ENCODE measurements at places on chromosomes 6 and 20. TPM values are rescaled to one million over a fixed set of nuclear protein-coding genes. Genes with fewer than 3 reads are reported as not detected.

- no peak for DNase-seq
- no peak overlapping the region for H3K4me3 ChIP-seq
- no peak overlapping the region for H3K27ac ChIP-seq
- H3K36me3 ChIP-seq: no peaks in the 10 kb centered on the region
These were observed 236.8 kb upstream of the FKBP1C start for GRCh38 chr6:62974452-62974851.

GRCh38 chr6:27966044-27966443 lies 9.0 kb downstream of the OR2B6 start:
- H3K4me3 ChIP-seq: no peak overlapping the region
- H3K27me3 ChIP-seq: no peaks in the 10 kb centered on the region
- H3K36me3 ChIP-seq: no peaks in the 10 kb centered on the region
- H3K27ac ChIP-seq: no peak overlapping the region
- no peaks in the 10 kb centered on the region for H3K4me1 ChIP-seq

- H3K4me1 ChIP-seq: no peaks in the 10 kb centered on the region
- no peaks in the 10 kb centered on the region for H3K27me3 ChIP-seq
- H3K4me3 ChIP-seq: no peak overlapping the region
- H3K36me3 ChIP-seq: no peaks in the 10 kb centered on the region
- H3K27ac ChIP-seq: no peak overlapping the region
These were observed 20.0 kb downstream of the SPAG4 start for GRCh38 chr20:35635652-35636051.

- no peak overlapping the region for H3K27ac ChIP-seq
- H3K27me3 ChIP-seq: no peaks in the 10 kb centered on the region
- no peaks in the 10 kb centered on the region for H3K36me3 ChIP-seq
- H3K4me3 ChIP-seq: no peak overlapping the region
These were observed 33.9 kb upstream of the RNGTT start for GRCh38 chr6:88997327-88997726.

DNA sequence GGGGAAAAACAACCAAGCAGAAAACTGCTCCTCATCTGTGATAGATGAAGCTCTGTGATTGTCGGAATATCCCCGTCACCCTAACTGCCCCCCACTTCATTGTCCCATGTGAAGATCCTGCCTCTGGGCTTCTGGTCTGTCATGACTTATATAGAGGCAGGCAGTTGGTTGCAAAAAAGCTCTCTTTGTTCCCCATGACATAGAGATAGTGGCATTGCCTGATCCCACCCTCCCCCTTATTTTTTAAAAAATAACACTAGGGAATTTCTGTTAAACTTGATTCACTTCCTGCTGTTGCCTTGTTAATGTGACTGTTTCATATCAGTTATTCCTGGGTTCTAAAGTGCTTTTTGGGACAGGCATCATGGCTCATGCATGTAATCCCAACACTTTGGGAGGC lies 203.1 kb downstream of the JARID2 start:
- no peak overlapping the region for H3K27ac ChIP-seq
- peaks cover 52% of the 10 kb centered on the region for H3K4me1 ChIP-seq
- H3K4me3 ChIP-seq: no peak overlapping the region

DNA sequence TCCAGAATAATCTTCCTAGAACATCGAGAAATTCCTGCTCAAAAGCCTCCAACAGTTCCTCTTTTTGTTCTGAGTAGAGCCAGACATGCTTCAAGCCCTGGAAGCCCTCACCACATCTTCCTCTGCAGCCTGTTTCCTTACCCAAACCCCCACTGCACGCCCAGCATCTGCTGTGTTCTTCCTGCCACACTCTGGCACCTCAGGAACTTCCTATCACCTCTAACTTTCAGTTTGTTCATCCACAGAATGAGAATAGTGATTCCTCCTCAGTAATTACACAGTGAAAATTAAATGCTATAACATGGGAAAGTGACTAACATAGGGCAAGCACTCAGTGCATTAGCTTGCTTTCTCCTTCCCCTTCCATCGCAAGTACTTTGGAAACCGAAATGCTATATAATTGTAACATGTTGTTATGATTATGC lies 26.3 kb downstream of the C6orf89 start:
- no peaks in the 10 kb centered on the region for H3K27me3 ChIP-seq
- no peaks in the 10 kb centered on the region for H3K36me3 ChIP-seq
- no peak for DNase-seq
- no peak overlapping the region for H3K4me3 ChIP-seq

- no peak overlapping the region for H3K27ac ChIP-seq
- DNase-seq: no peak
- no peaks in the 10 kb centered on the region for H3K27me3 ChIP-seq
- H3K36me3 ChIP-seq: no peaks in the 10 kb centered on the region
These were observed 492.9 kb downstream of the PHF3 start for GRCh38 chr6:64128301-64129024.

DNA sequence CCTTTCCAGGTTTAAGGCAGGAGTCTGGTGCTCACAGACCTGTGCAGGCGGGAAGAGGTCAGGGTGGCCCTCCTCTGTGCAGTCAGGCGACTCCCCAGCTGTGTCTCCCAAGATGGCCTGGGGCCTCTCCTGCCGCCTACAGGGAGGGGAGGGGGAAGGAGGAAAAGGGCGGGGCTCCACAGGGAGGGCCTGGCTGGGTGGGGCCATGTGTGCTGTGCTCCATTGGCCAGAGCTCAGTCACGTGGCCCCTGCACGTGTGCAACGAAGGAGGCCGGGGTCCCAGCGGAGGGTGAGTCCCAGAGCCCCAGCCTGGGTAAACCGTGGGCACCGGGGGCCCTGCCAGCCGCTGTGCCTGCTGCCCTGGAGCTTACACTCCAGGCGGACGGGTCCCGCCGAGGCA lies 211.6 kb downstream of the ZDHHC14 start:
- H3K36me3 ChIP-seq: no peaks in the 10 kb centered on the region
- no peak overlapping the region for H3K27ac ChIP-seq
- H3K4me1 ChIP-seq: peaks cover under 1% of the 10 kb centered on the region
- H3K27me3 ChIP-seq: no peaks in the 10 kb centered on the region
- DNase-seq: no peak

DNA sequence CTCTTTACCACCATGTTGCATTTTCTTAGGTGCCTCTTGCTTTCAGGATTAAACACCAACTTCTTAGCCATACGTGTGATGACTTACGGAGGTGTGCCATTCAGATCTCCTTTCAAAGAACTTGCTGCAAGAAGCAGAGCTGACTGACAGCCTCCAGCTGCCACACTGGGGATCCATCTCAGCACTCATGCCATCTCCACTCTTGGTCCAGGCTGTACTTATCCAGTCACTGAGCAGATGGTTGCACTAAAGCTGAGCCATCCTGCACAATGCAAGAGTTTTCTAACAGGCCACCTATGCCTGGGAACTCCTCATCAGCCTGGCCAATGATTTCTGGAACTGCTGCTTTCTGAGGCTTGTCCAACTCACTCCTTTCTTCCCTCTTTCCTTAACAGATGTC lies 31.4 kb upstream of the KIF6 start:
- H3K4me1 ChIP-seq: no peaks in the 10 kb centered on the region
- DNase-seq: no peak
- H3K4me3 ChIP-seq: no peak overlapping the region
- no peaks in the 10 kb centered on the region for H3K36me3 ChIP-seq
- no peaks in the 10 kb centered on the region for H3K27me3 ChIP-seq

DNA sequence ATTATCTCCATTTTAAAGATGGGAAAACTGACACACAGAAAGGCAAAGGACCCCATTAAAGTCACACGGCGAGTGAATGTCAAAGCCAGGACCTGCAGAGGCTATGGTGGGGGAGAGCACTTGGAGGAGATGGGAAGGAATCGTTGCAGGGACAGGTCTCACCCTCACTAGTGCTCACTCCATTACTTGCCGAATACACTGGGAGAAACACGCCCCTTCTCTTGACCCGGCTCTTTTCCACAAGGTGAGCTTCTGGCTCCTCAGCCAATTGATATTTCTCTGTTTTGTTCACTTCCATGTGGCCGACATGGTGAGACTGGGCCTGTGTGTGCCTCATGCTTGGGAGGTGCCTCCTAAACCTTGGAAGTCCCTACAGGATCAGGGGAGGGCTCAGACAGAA lies 117.8 kb upstream of the KCNG1 start:
- H3K27ac ChIP-seq: no peak overlapping the region
- no peaks in the 10 kb centered on the region for H3K36me3 ChIP-seq
- no peaks in the 10 kb centered on the region for H3K4me1 ChIP-seq
- DNase-seq: no peak

GRCh38 chr6:107121964-107122495 lies 6.7 kb upstream of the BEND3 start:
- peaks cover 11% of the 10 kb centered on the region for H3K4me1 ChIP-seq
- H3K36me3 ChIP-seq: no peaks in the 10 kb centered on the region
- no peaks in the 10 kb centered on the region for H3K27me3 ChIP-seq
- H3K27ac ChIP-seq: no peak overlapping the region
- no peak overlapping the region for H3K4me3 ChIP-seq

- DNase-seq: no peak
- H3K4me1 ChIP-seq: no peaks in the 10 kb centered on the region
- no peaks in the 10 kb centered on the region for H3K27me3 ChIP-seq
- no peaks in the 10 kb centered on the region for H3K36me3 ChIP-seq
- no peak overlapping the region for H3K4me3 ChIP-seq
These were observed 526.7 kb upstream of the ADGRB3 start for GRCh38 chr6:68108233-68108835.

GRCh38 chr6:52020945-52021570 lies 66.4 kb downstream of the PKHD1 start:
- peaks cover 8% of the 10 kb centered on the region for H3K4me1 ChIP-seq
- peak; percentile 42 for DNase-seq
- H3K4me3 ChIP-seq: no peak overlapping the region
- H3K27ac ChIP-seq: no peak overlapping the region
- no peaks in the 10 kb centered on the region for H3K27me3 ChIP-seq
- no peaks in the 10 kb centered on the region for H3K36me3 ChIP-seq

- H3K36me3 ChIP-seq: no peaks in the 10 kb centered on the region
- peaks cover 10% of the 10 kb centered on the region for H3K4me1 ChIP-seq
- no peaks in the 10 kb centered on the region for H3K27me3 ChIP-seq
- H3K27ac ChIP-seq: no peak overlapping the region
These were observed 12.8 kb downstream of the PTPRK start for GRCh38 chr6:128507337-128508310.

GRCh38 chr6:43016176-43016942 lies 2.3 kb downstream of the KLHDC3 start:
- no peaks in the 10 kb centered on the region for H3K36me3 ChIP-seq
- no peak overlapping the region for H3K27ac ChIP-seq
- H3K27me3 ChIP-seq: no peaks in the 10 kb centered on the region

DNA sequence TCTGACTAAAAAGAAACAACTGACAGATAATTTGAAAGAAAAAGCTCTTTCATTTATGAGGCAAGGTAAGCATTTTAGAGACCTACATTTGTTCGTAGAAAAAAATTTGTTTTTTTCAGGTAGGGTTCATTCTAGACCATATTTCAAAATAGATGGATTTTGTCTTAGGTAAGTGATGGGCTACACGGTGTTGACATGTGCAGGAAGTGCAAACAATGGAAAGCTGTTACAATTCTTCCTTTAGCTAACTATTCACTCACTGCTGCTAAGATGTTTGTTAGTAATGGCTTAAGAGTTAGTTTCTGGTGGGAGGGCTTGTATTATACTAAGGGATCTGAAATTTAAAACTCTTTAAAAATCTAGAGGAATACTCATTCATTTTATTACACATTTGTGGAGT lies 96.7 kb downstream of the CD109 start:
- H3K4me3 ChIP-seq: no peak overlapping the region
- no peaks in the 10 kb centered on the region for H3K27me3 ChIP-seq
- peaks cover 24% of the 10 kb centered on the region for H3K4me1 ChIP-seq
- H3K36me3 ChIP-seq: no peaks in the 10 kb centered on the region
- no peak overlapping the region for H3K27ac ChIP-seq

DNA sequence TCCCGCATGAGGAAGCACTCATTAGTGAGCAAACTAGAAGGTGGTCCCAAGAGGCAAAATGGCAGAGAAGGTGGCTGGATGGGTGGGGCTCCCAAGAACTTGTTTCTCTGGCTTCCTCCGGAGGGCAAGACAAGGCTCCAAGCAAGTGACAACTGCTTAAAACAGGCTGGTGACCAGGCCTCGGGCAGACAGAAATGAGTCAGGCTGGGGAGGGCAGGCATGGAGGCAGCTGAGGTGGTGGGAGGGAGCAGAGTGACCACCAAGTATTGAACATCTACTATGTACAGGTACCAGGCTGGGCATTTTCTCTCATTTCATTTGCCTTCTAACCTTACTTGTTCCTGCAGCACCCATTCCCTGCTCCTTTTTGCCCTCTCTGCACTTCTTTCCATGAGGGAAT lies 33.4 kb downstream of the TNXB start:
- no peaks in the 10 kb centered on the region for H3K36me3 ChIP-seq
- no peak overlapping the region for H3K4me3 ChIP-seq
- peaks cover 21% of the 10 kb centered on the region for H3K4me1 ChIP-seq
- no peaks in the 10 kb centered on the region for H3K27me3 ChIP-seq
- no peak overlapping the region for H3K27ac ChIP-seq

GRCh38 chr20:25148181-25148981 lies 47.1 kb upstream of the ENTPD6 start:
- peak; percentile 24 for DNase-seq
- H3K4me1 ChIP-seq: peaks cover 15% of the 10 kb centered on the region
- H3K27ac ChIP-seq: no peak overlapping the region
- H3K27me3 ChIP-seq: peaks cover 20% of the 10 kb centered on the region
- no peak overlapping the region for H3K4me3 ChIP-seq

GRCh38 chr6:159862103-159862502 lies 28.7 kb upstream of the MAS1 start:
- H3K27ac ChIP-seq: no peak overlapping the region
- H3K4me1 ChIP-seq: no peaks in the 10 kb centered on the region
- H3K27me3 ChIP-seq: no peaks in the 10 kb centered on the region
- no peak for DNase-seq
- no peak overlapping the region for H3K4me3 ChIP-seq

DNA sequence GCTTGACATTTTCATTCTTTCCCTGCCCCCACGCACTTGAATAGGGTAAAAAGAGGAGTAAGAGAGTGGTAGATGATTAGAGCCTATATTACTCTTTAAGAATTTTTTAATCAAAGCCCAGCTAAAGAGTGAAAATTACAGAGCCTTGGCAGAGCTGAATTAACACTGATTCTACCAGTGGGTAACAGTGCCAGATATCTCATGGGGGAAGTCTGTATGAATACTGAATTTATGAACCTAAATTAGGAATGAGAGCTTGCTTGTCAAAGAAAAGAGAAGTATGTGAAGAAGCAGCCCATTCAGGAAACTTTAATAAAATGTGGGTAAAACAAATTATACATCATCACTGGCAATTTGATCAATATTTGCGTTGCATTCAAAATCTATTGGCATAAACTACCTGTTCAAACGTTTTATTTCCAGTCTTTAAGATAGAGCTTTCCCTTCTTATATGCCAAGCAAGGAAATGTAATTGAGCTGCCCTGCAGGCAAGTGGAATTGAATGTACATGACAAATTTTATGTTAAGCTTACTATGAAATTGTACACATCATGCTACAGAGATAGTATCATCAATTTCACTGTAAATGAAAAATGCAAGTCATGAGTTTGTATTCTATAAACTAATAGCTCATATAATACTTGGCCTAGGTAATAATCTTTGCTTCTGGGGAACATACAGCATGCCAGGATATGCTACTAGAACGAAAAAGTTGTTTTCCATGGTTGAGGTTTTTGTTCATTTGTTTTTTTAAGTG lies 14.5 kb downstream of the SOBP start:
- no peak for DNase-seq
- no peak overlapping the region for H3K4me3 ChIP-seq
- H3K4me1 ChIP-seq: peaks cover 19% of the 10 kb centered on the region
- no peak overlapping the region for H3K27ac ChIP-seq
- H3K36me3 ChIP-seq: no peaks in the 10 kb centered on the region

- H3K27me3 ChIP-seq: peaks cover 54% of the 10 kb centered on the region
- H3K4me1 ChIP-seq: peaks cover 30% of the 10 kb centered on the region
- H3K27ac ChIP-seq: no peak overlapping the region
- no peaks in the 10 kb centered on the region for H3K36me3 ChIP-seq
- DNase-seq: no peak
These were observed 5.1 kb downstream of the ELOVL2 start for GRCh38 chr6:11039040-11039439.

The TMEM170B gene
- 19.7 TPM for total RNA-seq

The IGF2R gene
- total RNA-seq: 46.1 TPM

The TBX18 gene
- not detected for total RNA-seq

The SMLR1 gene
- total RNA-seq: not detected

The PNLDC1 gene
- total RNA-seq: 0.06 TPM

The TRIM31 gene
- total RNA-seq: not detected
